Camera-type eye (tissue), 1 donor: ENCODE measurements at places on chromosomes 7 and 10. TPM values are rescaled to one million over a fixed set of nuclear protein-coding genes. Genes with fewer than 3 reads are reported as not detected.

The SLC18A2 gene
- 7.0 TPM for total RNA-seq

The C10orf143 gene
- total RNA-seq, result 0.71 TPM

The TMEM236 gene
- total RNA-seq, result 0.44 TPM

The SLC26A5 gene
- total RNA-seq, result 0.71 TPM

The TPK1 gene
- total RNA-seq, result 11.3 TPM

The AOC1 gene
- total RNA-seq, result not detected

The ZP3 gene
- 0.82 TPM for total RNA-seq

The FOXK1 gene
- 34.0 TPM for total RNA-seq

The PRKAR2B gene
- 45.9 TPM for total RNA-seq

The POP7 gene
- total RNA-seq, result 25.2 TPM

The CCDC146 gene
- 27.0 TPM for total RNA-seq

The NSMCE4A gene
- 75.5 TPM for total RNA-seq

The ABCA13 gene
- total RNA-seq, result 1.8 TPM

The C10orf62 gene
- total RNA-seq, result not detected

The STAG3 gene
- total RNA-seq, result 0.55 TPM

The FAM107B gene
- total RNA-seq, result 122 TPM

The MALRD1 gene
- total RNA-seq, result 6.2 TPM

The GPR15LG gene
- not detected for total RNA-seq

The TDRD1 gene
- total RNA-seq, result 0.38 TPM

The AOAH gene
- 7.1 TPM for total RNA-seq

The MYO1G gene
- 1.0 TPM for total RNA-seq

The CALHM1 gene
- total RNA-seq, result not detected
